Substantia nigra (tissue), 51 donors: ENCODE measurements at places on chromosomes 13 and 19.

DNA sequence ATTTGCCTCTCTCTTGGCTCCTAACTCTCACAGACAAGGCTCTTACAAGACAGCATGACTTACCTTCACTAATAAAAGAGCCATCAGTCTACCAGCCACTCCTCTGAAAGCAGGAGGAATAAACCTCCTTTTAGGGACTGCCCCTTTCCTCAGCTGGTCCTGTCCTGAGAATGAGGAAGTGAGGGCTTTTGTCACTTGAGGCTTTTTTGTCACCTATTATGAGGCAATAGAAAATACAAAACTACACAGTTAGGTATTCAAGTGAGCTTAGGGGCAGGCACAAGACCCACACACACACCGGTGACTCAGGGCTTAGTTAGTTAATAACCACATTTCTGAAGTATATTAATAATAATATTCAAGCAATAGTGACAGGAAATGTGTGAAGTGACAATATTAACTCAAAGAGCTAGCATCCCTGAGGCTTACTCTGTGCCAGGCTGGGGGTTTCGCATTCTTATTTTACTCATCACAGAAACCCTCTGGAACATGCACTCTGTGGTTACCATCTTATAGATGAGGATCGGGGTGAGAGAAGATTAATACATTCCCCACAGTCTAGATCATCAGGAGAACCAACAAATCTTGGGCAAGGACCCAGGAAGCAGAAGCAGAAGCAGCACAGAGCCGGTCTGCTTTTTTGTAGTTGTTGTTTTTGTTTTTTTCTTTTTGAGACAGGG is 379.9 kb downstream of the LIG4 start:
- DNase-seq: no peak

DNA sequence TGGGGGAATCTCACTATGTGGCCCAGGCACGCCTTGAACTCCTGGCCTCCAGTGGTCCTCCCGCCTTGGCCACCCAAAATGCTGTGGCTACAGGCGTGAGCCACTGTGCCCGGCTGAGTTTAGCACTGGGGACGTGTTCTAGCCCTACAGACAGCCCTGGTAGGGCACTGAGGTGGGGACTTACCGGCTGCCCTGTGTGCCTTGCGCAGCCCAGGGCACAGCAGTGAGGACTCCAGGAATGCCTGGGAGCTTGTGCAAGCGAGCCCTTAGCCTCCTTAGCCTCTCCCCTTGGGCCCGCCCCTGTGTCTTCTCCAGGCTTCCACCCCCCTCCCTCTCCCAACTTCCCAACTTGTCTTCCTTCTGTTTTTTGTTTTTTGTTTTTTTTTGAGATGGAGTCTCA is 21.0 kb downstream of the CCNE1 start:
- no peak for DNase-seq

GRCh38 chr19:21045028-21045427 is 24.6 kb downstream of the ZNF430 start:
- no peak for DNase-seq

DNA sequence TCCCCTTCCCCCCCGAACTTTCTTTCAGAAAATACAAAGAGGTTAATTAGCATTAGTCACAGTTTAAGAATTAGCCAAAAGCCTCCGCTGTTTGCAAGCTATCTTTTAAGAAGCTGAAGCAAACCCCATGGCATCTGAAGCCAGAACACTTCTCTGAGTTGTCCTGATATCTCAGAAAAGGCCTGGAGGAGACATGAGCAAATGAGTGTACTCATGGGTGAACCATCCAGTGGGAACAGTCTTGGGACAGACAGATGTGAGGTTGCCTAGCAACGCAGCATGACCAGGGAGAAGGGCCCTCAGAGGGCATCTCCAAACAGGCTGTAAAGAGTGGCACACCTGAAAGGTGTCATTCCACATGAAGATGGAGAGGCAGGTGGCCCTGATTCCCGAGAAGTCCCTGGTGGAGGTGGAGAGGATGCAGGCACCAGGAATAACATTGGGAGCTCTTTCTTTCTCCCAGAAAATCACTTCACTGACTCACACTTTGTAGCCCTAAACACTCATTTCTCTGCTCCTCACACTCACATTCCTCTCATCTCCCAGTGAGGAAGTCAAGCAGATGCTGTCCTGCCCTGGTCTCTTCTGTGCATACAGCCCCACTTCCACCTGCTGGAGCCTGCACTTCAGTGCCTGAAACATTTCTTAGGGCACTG is 87.0 kb upstream of the TSHZ3 start:
- no peak for DNase-seq

DNA sequence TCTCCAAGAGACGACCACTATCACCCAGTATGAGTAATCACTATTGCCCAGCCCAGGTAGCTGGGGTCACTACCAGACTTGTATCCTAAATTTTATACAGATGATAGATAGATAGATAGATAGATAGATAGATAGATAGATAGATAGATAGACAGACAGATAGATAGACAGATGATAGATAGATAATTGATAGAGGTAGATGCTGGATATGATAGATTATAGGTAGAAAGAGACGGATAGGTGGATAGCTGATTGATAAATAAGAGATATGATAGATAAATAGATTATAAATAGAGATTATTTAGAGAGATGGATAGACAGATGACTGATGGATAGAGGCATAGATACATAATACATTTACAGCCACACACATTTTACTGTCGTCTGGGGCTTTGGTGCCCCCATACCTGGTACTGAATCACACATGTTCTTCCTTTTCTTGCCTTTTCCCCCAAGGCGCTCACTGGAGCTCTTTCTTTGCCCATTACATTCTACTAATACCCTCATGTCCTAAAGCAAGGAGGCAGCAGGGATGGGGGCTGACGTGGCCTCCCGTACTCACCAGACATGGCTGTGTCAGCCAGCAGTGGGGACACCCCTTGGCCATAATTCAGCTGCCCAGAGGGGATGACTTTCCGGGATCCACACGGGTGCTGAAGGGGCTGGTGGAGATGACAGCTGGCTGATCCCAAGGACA is 44.6 kb upstream of the CCNE1 start:
- no peak for DNase-seq

DNA sequence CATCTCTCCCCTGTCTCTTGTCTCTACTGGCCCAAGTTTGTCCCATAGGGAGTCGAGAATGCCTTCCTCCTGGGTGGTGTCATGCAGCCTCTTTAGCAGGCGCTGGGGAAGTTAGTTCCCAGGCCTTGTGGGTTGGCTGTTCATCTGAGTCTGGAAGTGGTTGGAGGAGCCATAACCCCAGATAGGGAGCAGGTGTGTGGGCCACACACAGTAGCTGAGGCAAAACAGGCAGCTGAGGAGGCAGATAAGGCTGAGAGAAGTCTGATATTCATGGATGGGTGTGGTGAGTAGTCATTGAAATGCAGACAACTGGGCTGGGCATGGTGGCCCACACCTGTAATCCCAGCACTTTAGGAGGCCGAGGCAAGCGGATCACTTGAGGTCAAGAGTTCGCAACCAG is 40.9 kb upstream of the KPNA3 start:
- DNase-seq: no peak

- no peak for DNase-seq
Observed at GRCh38 chr13:39881887-39882286, 226.4 kb downstream of the COG6 start.

DNA sequence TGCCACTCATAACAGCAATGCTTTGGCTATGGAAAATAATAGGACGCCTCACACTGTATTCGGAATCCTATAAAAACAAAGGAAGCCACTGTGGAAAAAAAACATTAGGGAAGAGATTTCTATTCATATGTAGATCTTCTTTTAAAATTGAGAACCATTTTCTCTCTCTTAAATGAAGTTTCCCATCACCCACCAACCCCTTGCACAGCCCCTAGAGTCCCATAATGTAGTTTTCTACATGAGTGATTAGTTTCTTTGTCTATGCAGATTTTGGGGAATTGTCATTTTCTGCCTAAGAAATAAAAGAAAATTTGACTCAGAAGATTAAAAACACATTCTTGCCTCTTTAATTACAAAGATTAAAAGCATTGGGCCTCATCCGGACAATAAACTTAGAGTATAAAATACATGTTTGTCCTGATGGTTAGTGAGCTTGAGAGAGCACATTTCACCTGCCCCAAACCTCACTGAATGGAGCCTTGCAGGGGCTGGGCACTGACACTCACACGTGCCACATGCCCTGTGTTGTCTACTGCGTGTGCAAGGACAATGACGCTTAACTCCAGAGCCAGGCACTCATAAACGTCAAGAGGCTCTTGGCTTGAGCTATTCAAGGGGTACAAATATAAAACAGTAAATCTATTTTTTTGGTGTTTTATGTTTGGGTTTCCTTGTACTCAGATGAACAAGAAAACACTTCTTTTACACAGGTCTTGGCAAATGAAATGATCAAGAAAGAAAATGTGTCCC is 40.0 kb upstream of the KL start:
- DNase-seq: no peak

- DNase-seq: no peak
Observed at GRCh38 chr13:93942016-93942415, 537.5 kb downstream of the DCT start.

- DNase-seq: no peak
Observed at GRCh38 chr13:110521946-110522345, 39.6 kb downstream of the RAB20 start.

- no peak for DNase-seq
Observed at GRCh38 chr19:19750842-19751790, 18.2 kb upstream of the ZNF14 start.

- no peak for DNase-seq
Observed at GRCh38 chr13:49185264-49185663, 34.9 kb upstream of the MLNR start.

DNA sequence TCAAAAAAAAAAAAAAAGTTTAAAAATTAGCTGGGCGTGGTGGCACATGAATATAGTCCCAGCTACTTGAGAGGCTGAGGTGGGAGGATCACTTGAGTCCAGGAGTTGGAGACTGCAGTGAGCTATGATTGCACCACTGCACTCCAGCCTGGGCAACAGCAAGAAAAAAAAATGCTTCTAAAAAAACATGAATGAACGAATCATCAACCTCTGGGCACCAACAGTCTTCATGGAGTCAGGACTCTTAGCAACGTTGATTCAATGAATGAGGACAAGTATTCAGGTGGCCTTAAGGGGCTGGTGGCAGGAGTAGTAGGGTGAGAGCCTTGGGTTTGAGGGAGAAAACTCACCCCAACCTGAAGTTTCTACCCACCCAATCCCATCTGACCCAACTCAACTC is 20.6 kb upstream of the OLFM2 start:
- no peak for DNase-seq

GRCh38 chr13:49938314-49938713 is 2.2 kb upstream of the SPRYD7 start:
- DNase-seq: no peak

- no peak for DNase-seq
Observed at GRCh38 chr13:101434486-101434885, 18.0 kb upstream of the ITGBL1 start.

DNA sequence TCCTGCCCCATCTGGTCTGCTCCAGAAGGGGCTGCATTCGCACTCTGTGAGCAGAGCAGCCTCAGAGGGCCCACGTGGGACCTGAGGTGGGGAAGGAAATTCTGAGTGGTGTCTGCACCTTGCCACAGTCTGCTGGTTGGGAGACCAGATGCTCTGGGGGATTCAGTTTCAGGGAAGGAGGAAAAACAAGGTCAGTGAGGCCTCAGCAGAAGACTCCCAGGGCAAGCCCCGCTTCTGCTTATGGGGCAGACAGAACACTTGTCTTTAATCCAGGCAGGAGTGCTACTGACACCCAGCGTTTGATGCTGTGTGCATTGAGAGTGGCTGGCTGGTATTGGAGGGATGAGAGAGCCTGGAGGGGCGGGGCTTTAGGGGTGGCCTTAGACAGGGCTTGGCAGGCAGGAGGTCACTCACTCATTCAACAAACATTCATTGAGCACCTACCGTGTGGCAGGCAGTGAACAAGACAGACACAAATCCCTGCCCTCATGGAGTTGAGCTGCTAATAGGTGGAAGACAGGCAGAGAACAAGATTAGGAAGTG is 4.9 kb upstream of the CLEC17A start:
- DNase-seq: no peak

DNA sequence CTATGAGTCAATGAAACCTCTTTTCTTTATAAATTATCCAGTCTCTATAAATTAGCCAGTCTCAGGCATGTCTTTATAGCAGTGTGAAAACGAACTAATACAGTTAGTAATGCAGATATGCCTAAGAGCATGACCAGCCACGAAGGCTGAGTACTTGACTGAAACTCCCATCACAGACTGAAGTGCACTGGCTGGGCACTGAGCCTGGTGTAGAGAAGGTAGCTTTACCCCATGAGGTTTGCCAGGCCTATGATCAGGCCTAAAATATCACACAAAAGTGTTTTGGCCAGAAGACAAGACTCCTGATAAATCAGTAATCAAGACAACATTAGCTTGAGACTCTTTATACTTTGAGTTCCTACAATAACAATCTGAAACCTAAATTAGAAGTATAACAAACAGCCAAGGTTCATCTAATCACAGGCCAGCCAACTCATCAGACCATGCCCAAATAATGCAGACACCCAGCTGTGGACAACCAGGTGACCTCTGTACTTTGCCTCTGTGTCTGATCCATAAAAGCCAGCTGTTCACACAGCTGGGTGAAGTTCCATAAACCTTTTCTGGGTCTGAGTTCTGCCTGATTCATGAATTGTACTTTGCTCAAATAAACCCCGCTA is 771.8 kb upstream of the SLITRK1 start:
- DNase-seq: no peak

GRCh38 chr13:51887468-51887867 is 25.7 kb downstream of the CCDC70 start:
- no peak for DNase-seq

GRCh38 chr19:5561559-5561958 is 6.2 kb downstream of the TINCR start:
- DNase-seq: no peak

GRCh38 chr19:7941895-7942596 is 1.4 kb downstream of the TIMM44 start:
- DNase-seq: no peak

GRCh38 chr19:3707868-3708206 is 347 bp upstream of the TJP3 start:
- DNase-seq: no peak

DNA sequence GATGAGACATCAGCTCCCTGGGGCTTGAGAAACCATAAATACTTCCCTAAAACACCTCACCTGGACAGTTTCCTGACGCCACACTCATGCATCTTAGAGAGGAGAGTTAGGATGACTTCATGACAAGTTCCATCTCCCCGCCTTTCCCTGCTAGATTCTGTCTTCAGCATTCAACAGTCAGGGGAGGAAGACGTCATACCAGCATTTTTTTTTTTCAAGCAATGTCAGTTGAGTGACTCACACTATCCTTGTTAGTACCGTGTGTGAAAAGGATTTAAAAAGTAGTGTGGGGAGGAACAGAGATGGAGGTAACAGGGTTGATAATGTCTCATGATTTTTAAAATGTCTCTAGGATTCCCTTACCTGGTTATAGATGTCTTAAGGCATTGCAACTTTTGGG is at the start of gene OR7D2:
TSS of gene OR7D2 (plus strand) at position 79 of the 400 bp plus-strand sequence. CDS start 6,803 bp downstream, outside the sequence.
- no peak for DNase-seq

- no peak for DNase-seq
Observed at GRCh38 chr13:40130871-40131636, 475.6 kb downstream of the COG6 start.

GRCh38 chr13:23554000-23554399 is 16.2 kb upstream of the TNFRSF19 start:
- no peak for DNase-seq

- DNase-seq: no peak
Observed at GRCh38 chr19:46232029-46232428, 2.5 kb downstream of the IGFL1 start.
